ENCODE measurements at places on chromosomes 1 and 21.
A peak's percentile ranks its signal among the peaks of the same experiment; 100 is the strongest.

- DNase-seq, result no peak
Observed at GRCh38 chr1:211875541-211875940, 45.0 kb upstream of the LPGAT1 start.

DNA sequence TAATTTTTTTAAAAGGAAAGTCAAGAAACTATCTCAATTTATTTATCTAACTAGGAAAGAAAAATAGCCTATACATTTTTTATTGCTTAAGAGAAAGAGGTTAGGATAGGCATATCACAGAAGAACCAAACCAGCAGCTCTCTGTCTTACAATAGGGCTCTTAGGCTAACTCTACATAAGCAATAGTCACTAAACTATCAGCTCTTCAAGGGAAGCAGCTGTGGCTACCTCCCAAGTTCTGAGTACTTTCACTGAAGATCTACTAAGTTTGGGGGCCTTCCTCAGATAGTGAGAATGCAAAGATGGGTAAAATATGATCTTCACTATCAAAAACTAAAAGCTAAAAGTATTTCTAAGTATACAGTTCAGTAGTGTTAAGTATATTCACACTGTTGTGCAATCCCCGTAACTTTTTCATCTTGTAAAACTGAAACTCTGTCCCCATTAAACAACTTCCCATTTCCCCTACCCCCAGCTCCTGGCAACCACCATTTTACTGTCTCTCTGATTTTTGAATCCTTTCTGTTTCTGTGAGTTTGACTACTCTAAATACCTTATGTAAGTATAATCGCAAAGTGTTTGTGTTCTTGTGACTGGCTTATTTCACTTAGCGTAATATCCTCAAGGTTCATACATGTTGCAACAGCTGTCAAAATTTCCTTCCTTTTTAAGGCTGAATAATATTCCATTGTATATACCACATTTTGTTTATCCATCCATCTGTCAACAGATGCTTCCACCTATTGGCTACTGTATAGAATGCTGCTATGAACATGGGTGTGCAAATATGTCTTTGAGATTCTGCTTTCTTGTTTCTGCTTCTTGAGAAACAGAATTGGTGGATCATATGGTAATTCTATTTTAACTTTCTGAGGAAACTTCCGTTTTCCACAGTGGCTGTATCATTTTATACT lies 73.3 kb downstream of the ACBD6 start:
- DNase-seq, result no peak

DNA sequence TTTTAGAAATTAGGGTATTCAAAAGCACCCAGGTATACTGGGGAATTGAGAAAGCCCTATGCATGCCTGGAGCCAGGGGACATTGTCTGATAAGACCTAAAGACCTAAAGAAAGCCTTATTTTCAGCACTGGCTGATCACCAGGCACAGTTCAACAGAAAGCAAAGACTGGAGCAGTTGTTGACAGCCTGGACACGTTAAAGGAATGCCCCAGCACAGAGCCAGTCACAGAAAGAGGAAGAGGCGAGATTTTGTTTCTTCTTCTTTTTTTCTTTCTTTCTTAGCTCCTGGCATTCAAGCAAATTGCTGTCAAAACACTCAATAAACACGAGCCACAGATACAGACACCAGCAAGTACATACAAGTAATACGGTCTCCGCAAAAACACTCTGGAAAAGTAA lies 40.4 kb downstream of the RNF187 start:
- DNase-seq, result no peak

DNA sequence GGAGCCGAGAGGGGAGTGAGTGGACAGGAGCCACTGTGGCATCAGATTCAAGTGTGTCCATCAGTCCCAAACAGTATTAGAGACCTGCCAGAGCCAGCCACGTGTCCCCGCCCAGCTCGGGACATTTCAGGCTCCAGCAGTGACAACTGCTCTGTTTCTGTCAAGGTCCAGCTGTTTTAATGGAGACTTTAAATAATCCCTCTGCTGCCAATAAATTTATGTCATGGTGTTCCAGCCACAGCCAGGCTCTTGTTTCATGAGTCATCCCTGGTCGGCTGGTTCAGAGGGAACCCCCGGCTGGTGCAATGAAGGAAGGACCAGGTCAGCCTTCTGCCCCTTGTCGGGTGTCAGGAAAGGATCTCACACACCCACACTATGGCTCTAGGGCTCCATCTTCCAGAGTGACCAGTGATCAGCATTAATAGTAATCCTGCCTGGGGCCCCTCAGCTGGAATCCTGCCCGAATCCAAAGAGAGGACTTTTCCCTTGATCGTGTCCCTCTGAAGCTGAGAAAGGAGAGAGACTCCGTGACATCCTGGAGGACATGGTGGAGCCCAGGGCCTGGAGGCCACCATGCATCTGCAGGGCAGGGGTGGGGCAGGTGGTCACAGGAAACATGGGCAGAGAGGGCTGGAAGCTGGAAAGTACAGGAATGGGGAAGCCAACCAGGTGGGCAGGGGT lies 197.3 kb downstream of the MATN1 start:
- no peak for DNase-seq

DNA sequence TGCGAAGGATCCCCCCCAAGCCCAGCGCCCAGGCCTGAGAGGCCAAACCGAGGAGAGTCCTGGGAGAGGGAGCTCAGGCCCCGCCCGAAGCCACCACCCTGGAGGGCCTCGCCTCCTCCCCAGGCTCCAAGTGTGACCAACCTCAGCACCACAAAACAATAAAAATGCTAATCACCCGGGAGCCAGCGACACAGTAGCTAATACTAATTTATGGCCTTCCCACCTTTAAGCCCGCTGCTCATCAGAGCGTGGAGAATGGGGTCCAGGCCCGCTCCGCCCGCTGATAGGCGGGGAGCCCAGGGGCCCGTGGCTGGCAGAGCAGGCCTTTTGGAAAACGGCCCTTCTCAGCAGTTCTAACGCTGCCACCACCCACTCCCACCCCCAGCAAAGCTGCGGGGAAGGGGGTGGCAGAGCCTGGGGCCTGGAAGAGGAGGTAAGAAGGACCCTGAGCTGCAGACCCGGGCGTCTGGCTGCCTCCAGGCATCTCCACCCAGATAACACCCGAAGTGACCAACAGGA lies 20.4 kb upstream of the TAS1R2 start:
- DNase-seq, result no peak

- DNase-seq, result no peak
Observed at GRCh38 chr1:45328680-45329079, 2.0 kb downstream of the HPDL start.

DNA sequence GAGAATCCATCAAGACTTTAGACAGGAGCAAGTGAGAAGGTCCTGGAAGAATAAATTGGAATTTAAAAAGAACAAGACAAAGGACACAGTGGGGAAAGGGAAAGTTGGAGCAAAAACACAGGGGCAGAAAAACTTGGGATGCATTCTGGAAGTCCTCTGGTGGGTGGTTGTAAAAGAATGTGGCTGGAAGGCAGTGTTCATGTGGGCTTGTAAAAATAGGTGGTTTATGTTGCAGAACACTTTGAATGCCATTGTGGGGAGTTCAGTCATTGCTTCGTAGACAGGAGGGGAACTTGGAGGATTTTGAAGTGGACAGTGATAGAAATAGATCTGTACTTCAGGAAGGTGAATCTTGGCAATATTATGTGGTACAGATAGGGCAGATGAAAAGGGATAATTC lies 15.2 kb downstream of the KIF1B start:
- no peak for DNase-seq

DNA sequence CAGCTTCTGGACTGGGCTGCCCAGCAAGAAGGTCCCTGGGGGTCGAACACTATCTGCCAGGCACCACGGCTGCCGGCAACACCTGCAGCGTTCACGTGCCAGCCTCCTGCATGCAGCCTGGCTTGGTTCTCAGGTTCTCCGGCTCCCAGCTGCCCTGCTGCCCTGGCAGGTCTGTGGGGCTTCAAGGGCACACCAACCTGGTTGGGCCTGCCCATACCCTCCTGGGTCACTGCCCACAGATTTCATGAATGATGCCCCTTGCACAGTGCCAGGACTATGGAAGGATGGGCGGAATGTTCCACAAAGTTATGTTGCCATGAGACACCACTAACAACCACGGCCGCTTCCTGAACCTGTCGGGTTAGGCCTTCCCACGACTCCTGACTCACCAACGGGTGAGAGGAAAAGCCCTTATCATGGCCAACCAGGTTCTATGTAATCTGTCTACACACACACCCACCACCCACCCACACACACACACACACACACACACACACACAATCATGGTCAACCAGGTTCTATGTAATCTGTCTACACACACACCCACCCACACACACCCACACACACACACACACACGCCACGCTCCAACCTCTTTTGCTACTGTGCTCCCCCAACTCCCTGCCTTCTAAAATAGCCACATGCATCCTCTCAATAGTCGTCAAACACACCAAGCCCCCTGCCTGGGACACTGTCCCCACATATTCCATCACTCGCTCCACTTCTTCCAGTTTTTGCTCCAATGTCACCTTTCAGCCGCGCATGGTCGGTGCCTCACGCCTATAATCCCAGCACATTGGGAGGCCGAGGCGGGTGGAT lies 32.2 kb downstream of the HSPG2 start:
- DNase-seq, result peak; percentile 47

DNA sequence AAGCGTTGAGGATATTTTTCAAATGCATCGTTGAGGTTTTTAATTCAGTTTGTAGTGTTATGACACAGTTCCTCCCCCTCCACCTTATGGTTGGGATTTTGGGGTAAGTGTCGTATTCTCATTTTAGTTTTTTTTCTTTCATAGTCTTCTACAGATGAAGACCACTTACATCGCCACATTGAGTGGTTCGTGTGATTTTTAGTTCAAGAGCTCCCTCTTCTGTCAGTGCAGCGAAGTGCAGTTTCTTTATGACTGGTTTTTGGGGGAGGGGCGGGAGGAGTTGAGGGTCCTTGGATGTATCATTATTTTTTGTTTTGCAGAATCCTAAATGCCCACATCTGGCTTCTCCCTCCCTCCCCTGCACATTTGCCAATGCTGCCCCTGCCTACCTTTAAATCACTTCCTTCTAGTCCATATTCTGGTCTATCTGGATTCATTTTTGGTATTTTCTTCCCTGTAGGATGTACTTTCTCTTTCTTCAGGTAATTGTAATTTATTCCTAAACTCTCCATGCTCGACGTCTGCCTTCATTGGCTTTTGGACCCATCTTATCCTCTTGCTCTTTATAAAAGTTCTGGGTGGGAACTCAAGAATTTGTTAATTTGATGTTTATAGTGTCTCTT lies 433.1 kb downstream of the CAMTA1 start:
- DNase-seq, result peak; percentile 43

- no peak for DNase-seq
Observed at GRCh38 chr21:38989745-38990423, 184.2 kb downstream of the ETS2 start.

DNA sequence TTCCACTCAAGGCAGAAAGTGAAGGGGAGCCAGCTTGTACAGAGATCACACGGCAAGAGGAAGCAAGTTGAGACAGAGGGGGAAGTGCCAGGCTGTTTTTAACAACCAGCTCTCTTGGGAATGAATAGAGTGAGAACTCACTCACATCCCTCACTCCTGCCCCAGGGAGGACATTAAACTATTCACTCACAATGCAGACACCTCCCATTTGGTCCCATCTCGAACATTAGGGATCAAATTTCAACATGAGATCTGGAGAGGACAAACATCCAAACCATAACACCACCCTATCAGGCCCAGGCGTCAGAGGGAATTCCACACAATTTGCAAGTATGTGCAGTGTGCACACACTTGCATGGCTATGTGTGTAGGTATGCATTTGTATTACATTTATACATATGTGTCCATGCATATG lies 62.7 kb downstream of the DMAP1 start:
- no peak for DNase-seq

GRCh38 chr1:233005156-233005555 lies 54.7 kb downstream of the NTPCR start:
- DNase-seq, result no peak

GRCh38 chr1:119948342-119949214 lies 52.3 kb upstream of the ADAM30 start:
- DNase-seq, result peak; percentile 82

DNA sequence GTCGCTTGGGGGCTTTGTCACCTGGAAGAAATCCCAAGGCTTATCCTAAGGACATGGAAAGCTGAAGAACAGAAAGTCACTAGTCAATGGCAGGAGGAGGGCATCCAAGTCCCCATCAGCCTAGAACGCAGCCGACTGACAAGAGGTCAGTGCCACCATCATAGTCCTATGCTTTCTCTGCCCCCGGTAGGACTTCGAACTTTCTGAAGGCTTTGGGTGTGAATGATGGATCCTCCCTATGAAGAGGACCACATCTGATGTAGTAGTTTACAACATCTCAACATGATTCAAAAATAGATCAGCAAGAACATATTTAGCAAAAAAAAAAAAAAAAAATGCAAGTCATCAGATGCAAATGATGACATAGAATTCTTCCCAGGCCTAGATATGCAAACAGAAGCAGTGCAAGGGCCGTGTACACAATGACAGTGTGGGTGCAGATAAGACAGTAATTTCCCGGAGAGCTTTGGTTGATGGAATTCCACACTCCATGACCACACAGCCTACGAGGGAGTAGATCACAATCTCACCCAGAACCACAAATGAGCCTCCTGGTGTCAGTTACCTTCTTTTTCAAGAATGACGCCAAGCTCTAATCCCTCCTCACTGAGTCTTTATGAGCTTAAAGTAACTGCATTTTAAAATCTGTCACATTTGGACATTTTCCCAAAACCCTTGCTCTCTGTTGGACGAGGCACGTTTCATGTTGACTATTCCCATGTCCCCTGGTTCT lies 88.2 kb downstream of the PSMG1 start:
- DNase-seq, result no peak

DNA sequence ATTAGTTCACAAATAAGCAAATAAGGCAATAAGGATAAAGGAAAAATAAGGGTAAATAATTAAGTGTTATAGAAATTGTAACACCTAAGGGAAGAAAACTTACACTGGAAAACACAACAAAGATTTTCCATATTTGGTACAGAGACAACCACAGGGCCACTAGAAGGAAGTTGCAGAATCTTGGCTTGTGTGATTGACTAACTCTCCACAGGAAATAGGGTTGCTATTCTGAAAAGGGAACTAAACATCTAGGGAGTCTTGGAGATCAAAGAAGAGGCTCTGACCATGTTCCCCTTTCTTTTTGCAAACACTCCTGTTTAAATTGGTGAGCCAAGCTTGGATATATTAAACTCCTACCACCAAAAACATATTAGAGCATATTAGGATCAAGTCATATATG lies 59.1 kb downstream of the APCS start:
- DNase-seq, result no peak

DNA sequence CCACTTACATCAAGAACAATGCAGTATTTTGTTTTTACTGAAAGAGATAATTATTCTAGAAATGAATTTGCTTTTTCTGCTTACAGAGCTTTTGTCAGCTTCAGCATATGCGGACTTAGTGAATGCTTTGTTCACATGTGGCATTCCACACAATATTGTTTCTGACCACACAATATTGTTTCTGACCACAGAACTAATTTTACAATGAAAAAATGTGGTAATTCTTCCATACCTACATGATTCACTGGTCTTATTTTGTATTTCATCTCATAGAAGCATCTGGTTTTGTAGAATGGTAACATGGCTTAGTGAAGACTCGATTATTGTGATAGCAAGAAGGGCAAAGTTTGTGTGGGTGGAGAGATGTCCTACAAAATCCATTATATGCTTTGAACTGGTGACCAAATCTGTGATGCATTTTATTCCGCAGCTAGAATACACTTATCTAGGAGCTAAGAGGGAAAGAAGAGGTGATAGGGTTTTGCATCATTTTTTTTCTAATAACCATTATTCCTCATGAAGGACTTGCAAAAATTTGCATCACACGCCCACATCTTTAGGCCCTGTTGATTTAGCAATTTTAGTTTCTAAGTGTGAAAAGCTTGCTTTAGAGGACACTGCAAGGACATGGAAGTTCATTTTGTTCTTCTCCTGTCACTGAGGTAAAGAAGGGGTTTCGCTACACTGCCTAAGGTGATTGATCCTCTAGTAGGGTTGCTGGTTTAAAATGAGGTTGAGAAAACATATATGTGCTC lies 75.3 kb downstream of the HLX start:
- no peak for DNase-seq
